ENCODE measurements at places on chromosomes 11 and 22. TPM values are rescaled to one million over a fixed set of nuclear protein-coding genes. Genes with fewer than 3 reads are reported as not detected.
A peak's percentile ranks its signal among the peaks of the same experiment; 100 is the strongest.

GRCh38 chr11:67311051-67311555 lies 7.8 kb downstream of the SSH3 start:
- H3K27me3 ChIP-seq, result no peaks in the 10 kb centered on the region
- H3K27ac ChIP-seq, result no peak overlapping the region
- H3K36me3 ChIP-seq, result peaks cover 43% of the 10 kb centered on the region
- no peak overlapping the region for H3K4me3 ChIP-seq
- H3K4me1 ChIP-seq, result no peaks in the 10 kb centered on the region
- DNase-seq, result no peak

- H3K27me3 ChIP-seq, result peaks cover 29% of the 10 kb centered on the region
- H3K36me3 ChIP-seq, result no peaks in the 10 kb centered on the region
- H3K4me1 ChIP-seq, result peaks cover 15% of the 10 kb centered on the region
- H3K4me3 ChIP-seq, result peak overlapping the region; percentile 49
- no peak for DNase-seq
- no peak overlapping the region for H3K27ac ChIP-seq
Measured at GRCh38 chr11:71251151-71251721, 1.1 kb downstream of the SHANK2 start.

- DNase-seq, result no peak
- H3K27me3 ChIP-seq, result no peaks in the 10 kb centered on the region
- no peaks in the 10 kb centered on the region for H3K36me3 ChIP-seq
- peaks cover 5% of the 10 kb centered on the region for H3K4me1 ChIP-seq
- H3K27ac ChIP-seq, result no peak overlapping the region
- no peak overlapping the region for H3K4me3 ChIP-seq
Measured at GRCh38 chr11:111135778-111136570, 109.6 kb upstream of the POU2AF2 start.

GRCh38 chr11:76240161-76240540 lies 33.8 kb upstream of the WNT11 start:
- H3K27me3 ChIP-seq, result no peaks in the 10 kb centered on the region
- no peak for DNase-seq
- H3K36me3 ChIP-seq, result no peaks in the 10 kb centered on the region
- H3K27ac ChIP-seq, result no peak overlapping the region
- H3K4me1 ChIP-seq, result peaks cover 6% of the 10 kb centered on the region

- DNase-seq, result no peak
- H3K4me1 ChIP-seq, result no peaks in the 10 kb centered on the region
- H3K27me3 ChIP-seq, result no peaks in the 10 kb centered on the region
- no peaks in the 10 kb centered on the region for H3K36me3 ChIP-seq
- no peak overlapping the region for H3K27ac ChIP-seq
Measured at GRCh38 chr11:134597452-134597851, 185.4 kb upstream of the B3GAT1 start.

- no peaks in the 10 kb centered on the region for H3K27me3 ChIP-seq
- peaks cover 22% of the 10 kb centered on the region for H3K36me3 ChIP-seq
Measured at GRCh38 chr22:49768951-49769690, 58.6 kb downstream of the BRD1 start.

Gene PTGDR2
- total RNA-seq, result 2.1 TPM

Gene SLC29A2
- 1.2 TPM for total RNA-seq
